ENCODE measurements at places on chromosomes 12 and 14.
A peak's percentile ranks its signal among the peaks of the same experiment; 100 is the strongest.

- no peak for DNase-seq
These were observed 500.4 kb downstream of the NELL2 start for GRCh38 chr12:44375694-44376093.

- DNase-seq: no peak
These were observed 49.2 kb downstream of the EIF2S3B start for GRCh38 chr12:10554756-10555481.

- no peak for DNase-seq
These were observed 81.6 kb downstream of the MYRFL start for GRCh38 chr12:69906411-69907216.

- DNase-seq: no peak
These were observed 73.9 kb downstream of the BMP4 start for GRCh38 chr14:53882684-53883083.

GRCh38 chr12:128543460-128543859, 276.5 kb downstream of the TMEM132C start:
- DNase-seq: no peak

DNA sequence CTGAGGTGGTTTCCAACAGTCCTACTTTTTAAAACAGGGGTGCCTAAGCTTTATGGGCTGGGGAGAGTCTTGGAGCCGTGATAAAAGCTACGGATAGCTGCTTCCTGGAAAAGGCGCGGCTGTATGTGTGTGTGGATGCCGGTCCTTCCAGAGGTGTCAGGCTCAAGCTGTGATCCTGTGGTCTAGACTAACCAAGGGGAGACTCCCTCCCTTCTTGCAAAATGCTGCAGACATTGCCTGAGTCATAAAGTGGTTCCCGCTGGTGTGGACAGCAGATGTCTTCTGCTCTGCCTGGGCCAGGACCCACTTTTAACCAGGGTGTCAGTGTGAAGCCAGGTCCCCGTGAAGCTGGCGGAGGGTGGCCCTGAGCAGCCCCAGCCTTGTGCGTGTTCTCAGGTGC, 37.8 kb downstream of the CCDC92 start:
- DNase-seq: no peak

DNA sequence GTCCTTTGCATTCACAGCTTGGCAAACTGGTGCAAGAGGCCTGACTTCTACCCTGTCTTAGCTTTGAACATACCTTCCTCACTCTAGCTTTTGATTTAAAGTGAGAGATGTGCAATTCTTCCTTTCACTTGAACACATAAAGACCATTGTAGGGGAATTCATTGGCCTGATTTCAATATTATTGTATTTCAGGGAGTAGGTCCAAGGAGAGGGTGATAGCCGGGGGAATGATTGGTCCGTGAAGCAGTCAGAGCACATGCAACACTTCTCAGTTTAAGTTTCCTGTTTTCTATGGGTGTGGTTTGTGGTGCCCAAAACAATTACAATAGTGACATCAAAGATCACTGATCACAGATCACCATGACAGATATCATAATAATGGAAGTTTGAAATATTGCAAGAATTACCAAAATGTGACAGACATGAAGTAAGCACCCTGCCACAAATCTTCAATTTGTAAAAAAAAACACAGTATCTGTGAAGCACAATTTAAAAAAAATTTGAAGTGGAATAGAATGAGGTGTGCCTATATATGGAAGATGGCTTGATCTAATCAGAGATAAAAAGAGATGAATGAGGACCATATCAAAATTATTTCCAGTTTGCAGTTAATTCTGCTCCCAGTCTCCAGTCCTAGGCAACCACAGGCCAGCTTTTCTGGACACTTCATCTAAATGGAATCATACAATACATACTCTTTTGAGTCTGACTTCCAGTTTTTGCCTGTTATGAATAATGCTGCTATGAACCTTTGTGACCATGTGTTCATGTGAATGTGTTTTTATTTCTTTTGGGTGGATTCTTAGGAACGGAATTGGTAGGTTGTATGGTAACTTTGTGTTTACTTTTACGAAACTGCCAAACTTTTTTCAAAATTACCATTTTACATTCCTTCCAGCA, 23.2 kb downstream of the BORCS5 start:
- DNase-seq: no peak

- DNase-seq: no peak
These were observed 391.1 kb downstream of the LRIG3 start for GRCh38 chr12:58529114-58529665.

GRCh38 chr12:3532931-3533702, 42.1 kb downstream of the PRMT8 start:
- DNase-seq: no peak

DNA sequence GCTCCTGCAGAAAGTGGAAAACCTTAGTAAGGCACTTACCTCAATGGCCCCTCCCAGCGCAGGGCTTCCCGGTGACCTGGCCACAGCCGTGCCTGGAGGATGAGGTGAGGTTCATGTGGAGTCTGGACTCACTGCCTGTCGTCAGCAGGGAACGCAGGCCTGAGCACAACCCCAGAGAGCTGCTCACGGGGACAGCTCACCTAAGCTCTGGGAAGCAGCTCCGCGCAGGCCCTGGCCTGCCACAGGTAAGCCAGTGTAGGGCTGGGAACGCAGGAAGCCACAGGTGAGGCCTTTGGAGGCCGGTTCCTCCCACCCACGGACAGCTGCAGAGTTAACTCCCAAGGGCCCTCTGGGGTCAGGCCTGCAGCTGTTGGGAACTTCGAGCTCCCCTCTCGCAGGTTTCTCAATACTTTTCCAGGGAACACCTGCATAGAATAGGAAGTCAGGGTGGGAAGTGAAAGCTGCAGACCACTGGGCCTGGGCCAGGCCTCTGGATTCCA, 32.7 kb downstream of the ANAPC7 start:
- no peak for DNase-seq

- no peak for DNase-seq
These were observed 192.0 kb upstream of the HMGA2 start for GRCh38 chr12:65632131-65632855.

GRCh38 chr12:1691123-1692007, 495 bp downstream of the ADIPOR2 start:
- DNase-seq: peak; percentile 92

GRCh38 chr14:96121660-96122395, 82.7 kb downstream of the C14orf132 start:
- DNase-seq: no peak

DNA sequence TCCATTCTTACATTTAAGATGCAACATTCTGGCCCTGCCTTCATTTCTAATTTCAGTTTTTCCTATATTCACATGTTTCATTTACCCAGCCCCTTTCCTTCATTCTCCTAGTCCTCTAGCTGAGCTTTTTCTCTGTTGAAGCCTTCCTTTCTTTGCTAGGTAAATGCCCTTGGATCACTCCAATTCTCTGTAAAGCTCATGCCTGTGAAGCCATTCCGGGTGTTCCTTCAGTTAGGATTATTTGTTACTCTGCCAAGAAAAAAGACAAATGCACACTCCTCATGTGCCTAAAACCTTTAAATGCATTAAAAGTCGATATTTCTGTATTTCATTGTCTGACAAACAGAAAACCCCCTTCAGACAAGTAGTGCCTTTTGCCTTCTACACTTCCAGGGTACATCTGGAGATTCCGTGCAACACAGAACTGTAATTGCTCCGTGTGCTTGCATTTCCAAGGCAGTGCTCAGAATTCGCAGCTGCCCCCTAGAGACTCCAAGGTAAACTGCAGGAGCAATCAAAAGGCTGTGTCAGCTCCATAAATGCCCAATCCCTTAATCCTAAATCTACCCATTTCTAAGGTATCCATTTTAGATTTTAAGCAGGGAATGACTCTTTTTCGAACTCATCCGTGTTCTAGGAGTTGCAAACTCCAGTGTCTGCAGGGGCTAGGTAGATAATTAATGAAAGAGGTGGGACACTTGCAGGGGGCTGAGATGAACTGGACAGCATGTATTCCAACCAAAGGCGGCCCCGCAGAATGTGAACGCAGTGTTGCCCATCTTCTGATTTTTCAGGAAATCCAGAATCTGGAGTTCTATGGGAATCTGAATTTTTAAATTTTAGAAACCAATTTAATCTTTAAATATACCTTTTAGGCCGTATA, 320.2 kb downstream of the GRIN2B start:
- no peak for DNase-seq

DNA sequence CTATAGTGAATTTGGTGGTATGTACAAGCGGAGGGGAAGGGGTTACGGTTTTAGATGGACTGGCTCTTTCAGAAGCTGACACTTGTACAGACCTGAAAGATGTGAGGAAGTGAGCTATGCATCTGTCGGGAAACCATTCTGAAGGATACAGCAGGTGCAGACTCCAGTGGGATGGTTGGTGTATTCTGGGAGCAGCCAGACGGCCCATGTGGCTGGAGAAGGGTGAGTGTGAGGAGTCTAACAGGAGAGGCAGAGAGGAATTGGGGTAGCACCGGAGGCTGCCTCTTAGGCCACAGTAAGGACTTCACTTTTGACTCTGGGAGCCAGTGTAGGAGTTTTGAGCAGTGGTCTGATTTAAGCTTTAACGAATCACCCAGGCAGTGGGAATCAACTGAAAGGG, 90.7 kb downstream of the APAF1 start:
- no peak for DNase-seq

All from chondrocyte (in vitro differentiated cells).